ENCODE measurements at places on chromosomes 3 and 15.

- DNase-seq = no peak
Measured at GRCh38 chr3:149003653-149004305, 12.4 kb downstream of the GYG1 start.

DNA sequence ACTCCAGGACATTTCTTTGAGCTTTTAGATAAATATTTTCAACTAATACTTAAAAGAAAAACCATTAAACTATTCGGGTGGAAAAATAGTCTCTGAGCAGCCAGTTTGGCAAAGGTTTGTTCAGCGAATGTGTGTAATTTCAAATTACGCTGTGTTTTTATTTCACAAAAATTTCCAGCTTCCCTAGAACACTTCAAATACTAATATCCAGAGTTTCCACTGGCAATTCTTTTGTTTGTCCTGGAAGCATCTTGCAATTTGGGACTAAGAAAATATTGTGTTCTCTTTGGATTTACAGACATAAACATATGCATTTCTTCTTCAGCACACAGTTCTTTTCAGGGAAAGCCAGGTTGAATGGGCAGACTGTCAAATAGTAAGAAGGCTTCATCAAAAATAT, 61.9 kb downstream of the MDFIC2 start:
- no peak for DNase-seq

DNA sequence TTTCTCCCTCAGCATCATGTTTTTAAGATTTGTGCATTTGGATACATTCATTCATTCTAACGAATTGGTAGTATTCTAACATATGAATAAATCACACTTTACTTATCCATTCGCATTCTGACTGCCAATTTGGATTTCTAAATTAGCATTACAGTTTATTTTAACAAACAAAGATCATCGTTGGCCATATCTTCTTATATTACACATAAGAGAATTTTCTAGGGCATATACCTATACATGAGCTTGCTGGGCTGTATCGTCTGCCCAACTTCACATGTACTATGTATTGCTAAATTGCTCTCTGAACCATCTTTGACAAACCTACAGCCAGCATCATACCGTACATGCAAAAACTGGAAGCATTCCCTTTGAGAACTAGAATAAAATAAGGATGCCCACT, 265.8 kb upstream of the PPP2R3A start:
- no peak for DNase-seq

DNA sequence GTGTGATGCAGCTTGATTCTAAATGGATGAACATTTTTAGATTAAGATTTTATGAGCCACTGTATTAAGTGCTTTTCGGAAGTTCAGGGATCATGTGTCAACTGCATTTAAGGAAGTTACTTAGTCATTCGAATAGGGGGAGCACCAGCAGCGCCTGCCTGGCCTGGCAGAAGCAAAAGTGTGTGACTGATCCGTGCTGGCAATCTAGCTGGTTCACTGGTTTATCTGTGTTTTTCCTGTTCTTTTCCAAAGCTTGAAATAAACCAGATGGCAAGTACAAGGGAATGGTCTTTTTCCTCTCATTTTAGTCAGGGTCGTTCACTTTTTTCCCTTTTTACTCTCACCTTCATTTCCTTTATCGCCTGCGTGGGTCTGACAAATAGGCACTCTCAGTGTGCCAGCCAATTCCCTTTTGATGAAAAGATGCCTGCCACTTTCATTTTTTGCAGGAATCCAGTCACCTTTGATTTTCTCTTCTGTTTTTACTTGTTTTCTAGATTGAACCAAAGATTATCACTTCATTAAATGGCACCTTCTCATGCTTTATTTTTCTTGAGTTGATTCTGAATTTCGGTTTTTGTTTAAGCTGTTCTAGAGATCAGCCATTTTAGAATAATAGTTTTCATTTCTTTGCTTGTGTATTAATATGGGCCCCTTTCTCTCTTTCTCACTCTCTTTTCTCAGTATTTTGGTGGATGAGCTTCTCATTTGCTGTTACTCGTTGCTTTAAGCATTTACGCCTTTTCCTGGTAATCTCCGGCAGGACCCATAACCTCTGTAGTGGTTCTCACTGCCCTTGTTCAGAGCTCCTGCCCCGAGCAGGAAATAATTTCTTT, 2.8 kb downstream of the ABHD2 start:
- peak; percentile 92 for DNase-seq

- DNase-seq = no peak
Measured at GRCh38 chr3:71265365-71265915, 318.1 kb downstream of the FOXP1 start.

DNA sequence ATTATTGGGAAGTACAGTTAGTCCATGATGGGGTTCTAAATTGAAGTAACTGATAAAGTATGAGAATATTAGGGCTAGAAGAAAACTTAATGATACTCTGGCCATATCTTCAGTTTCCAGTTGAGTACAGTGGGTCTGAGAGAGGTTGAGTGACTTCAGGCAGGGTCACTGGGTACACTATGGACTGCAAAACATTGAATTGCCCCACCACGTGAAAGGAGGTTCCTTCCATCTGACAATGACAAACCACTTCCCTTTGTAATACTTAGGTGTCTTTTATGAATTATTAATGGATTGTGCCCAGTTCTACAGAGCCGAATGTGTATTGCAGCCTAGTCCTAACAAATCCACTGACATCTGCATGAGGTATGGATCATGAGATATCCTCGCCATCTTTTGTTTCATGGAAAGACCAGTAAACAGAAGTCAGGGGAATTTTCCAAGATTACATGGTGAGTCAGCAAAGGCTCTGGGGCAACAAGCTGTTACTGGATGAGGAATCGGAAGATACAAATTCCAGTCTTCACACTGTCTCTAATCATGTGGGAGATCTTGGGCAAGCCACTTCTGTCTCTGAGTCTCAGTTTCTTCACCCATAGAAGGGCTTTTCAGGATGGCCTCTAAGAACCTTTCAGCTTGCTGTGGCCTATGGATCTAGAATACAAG, 66.5 kb upstream of the BCL6 start:
- DNase-seq = peak; percentile 54

DNA sequence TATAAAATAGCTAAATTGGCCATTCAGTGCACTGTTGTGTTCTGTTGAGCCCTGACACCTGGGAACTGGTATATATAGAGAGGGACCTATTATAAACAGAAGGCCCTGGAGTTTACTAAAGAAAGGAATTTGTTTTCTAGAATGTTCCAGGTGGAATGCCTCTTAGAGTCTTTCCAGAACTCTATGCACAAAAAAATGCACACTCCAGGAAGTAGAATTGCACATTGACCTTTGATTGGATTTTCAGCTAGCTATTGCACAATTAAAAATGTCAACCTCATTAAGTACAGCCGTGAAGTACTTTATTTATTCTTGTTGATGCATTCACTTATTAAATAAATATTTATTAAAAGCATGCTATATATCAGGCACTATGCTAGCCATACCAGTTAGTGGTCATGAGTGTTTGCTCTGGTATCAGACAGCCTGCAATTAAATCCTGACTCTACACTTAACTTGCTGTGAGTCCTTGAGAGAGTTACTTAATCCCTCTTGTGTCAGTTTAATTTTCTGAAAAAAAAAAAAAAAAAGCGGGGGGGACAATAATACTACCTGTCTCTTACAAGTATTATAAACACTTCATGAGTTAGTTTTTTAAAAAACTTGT, 40.8 kb downstream of the NDUFB4 start:
- no peak for DNase-seq

DNA sequence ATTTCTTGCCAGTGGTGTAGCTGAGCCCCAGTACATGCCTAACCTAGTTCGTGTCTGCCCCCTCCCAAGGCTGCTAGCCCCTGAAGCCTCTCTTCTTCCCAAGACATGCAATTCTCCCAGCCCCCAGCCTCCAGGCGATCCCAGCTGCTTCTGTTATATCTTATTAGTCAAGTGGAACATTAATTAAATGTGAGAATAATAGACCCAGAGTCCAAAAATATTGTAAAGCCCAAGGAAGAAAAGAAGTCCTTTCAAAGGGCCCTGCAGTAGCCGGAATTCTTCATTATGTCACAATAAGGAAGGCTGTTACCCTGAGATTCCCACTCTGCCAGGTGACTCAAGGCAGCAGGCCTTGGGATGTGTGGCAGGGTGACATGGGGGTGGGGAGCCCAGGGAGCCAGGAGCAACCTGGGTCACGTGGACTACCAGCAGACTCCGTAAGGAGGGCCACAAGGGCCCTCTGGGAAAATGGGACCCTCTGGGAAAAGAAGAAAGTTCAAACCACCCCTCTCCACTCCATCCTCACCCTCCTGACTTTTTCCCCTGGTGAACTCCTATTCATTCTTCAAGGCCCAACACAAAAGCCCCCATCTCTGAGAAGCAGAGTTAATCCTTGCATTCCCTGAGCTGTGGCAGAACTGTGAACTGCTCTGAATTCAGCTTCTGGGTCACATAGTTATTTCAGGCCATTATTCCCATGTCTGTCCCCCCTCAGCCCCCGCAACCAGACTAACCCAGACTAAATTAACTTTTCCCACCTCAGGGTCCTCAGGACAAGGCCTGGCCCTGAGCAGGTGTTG, 21.8 kb upstream of the TRH start:
- no peak for DNase-seq

- no peak for DNase-seq
Measured at GRCh38 chr3:127959041-127959440, 44.0 kb downstream of the KBTBD12 start.

DNA sequence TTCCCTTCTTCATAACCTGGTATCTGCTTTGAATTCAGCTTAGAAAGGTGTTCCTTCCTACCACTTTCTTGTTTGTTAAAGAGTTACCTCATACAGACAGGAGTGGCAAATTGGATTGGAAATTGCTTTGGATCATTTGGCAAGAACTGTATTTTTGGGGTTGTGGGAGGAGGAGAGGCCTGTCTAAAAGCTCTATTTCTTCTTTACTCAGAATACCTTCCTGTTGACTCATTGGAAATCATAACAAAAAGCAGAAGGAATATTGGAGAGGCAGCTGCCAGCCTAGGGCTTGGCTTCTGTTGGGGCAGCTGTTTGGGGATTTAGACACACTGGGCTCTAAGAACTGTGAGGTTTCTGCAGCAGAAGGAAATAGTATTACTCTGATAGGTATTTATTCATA, 14.2 kb downstream of the IQGAP1 start:
- peak; percentile 93 for DNase-seq

DNA sequence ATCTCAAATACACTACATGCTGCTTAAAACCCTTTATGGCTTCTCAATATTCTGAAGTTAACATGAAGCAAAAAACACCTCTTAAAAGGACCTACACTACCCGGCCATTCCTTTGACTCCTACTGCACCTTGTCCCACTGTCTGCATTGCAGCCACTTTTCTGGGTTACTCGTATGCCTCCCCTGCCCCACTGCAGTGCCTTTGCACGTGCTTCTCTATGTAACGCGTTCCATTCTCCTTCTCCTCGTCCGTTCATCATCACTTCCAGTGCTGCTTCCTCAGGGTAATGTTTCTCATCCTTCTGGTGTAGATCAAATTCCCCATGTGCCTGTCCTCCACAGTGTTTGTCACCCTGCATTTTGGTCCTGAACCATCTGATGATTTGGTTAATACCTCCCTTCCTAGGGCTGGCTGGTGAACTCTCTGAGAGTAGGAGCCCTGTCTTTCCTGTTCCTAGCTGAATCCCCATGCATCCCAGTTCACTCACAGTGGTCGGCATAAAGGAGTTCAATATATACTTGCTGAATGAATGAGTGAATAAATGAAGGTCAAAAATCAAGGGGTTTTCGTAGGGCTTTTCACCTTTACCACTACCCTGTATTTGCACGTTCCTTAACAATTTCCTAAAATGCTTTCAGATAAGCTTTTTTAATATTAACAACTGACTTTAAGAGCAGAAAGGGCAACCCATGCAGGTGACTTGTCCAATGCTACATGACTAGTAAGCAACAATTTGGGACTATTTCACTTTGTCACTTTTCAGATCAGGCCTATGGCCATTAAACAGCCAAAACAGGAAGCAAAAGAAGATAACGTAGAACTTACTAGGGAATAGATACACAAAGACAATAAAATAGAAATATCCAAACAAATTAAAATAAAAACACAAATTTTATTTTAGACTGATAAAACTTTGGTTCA, 2.4 kb upstream of the STT3B start:
- DNase-seq = peak; percentile 17

GRCh38 chr15:91925794-91926193, 72.3 kb downstream of the SLCO3A1 start:
- DNase-seq = no peak

GRCh38 chr3:138513090-138513843, 78.9 kb downstream of the ESYT3 start:
- DNase-seq = no peak

DNA sequence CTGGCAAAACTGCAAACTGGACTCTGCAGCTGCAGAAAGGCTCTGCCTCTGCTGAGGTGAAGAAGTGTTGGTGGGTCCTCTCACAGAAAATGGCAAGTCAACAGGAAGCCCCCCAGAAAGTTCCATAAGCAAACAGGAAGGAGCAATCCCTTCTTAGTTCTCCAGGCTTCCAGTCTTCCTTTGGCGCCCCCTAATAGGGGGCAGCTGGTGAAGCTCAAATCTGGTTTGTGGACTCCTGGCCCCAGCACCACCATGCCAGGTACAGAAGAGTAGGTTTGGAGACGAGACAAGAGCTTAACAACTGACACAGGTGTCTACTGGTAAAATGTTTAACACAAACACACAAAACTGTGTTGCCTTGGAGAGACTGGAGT, 35.5 kb downstream of the LEO1 start:
- no peak for DNase-seq

DNA sequence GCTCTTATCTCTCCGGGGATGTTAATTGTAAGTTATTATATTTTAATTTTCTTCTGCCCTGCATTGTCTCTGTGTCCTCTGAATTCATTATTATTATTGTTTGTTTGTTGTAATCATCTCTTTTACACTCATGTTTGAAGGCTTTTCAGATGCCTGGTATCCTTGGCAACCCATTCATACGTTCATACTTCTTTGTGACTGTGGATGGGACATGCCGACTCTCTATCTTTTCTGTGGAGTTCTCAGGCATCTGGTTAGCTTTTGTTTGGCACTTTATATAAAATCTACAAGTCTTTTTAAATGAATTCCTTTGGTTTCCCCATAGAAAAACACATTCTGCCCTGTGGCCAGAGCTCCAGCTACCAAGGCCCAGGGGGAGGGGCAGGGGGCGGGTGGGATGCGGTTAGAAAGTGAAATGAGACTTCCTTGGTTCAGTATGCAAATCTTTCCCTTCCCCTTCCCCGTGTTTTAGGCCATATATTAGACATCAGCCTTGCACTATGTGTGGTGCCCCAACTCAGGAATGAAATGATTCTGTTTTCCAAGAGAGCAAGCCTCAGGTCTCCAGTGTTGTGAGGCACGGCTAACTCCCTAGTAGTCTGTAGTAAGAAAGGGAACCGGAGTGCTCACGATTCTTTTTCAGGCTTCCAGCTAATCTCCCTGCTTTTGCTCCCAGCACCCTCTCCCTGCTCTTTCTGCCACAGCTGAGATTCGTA, 79.2 kb downstream of the SST start:
- no peak for DNase-seq

GRCh38 chr3:29318251-29318650, 37.4 kb downstream of the RBMS3 start:
- no peak for DNase-seq

GRCh38 chr3:78994174-78995027, 773.4 kb downstream of the ROBO1 start:
- DNase-seq = no peak

- no peak for DNase-seq
Measured at GRCh38 chr3:125602752-125603649, 7.7 kb upstream of the OSBPL11 start.

Data from CD14-positive monocyte (primary cell).